ENCODE measurements at places on chromosomes 5 and 9.
A peak's percentile ranks its signal among the peaks of the same experiment; 100 is the strongest.

DNA sequence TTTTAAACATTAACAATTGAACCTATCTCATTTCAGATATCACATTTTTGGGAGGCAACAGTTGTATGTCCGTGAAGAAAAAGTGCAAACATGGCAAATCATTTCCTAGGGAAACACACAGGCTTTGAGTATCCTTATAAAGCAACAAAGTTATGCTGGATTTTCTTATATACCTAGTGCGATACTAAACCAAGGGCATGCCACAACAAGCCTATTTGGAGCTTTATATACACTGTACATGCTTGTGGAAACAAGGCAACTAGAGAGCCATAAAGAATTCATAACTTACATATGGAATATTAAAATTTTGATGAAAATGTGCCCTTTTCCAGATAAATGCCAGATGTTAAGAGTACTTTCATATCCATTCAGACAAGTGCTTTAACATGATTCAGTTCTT is 191.4 kb downstream of the DCP2 start:
- no peak overlapping the region for H3K27ac ChIP-seq
- H3K36me3 ChIP-seq, result no peaks in the 10 kb centered on the region
- no peak overlapping the region for H3K4me3 ChIP-seq
- H3K27me3 ChIP-seq, result no peaks in the 10 kb centered on the region
- peaks cover 18% of the 10 kb centered on the region for H3K4me1 ChIP-seq

GRCh38 chr5:87788416-87788815 is 375.7 kb upstream of the CCNH start:
- H3K27ac ChIP-seq, result no peak overlapping the region
- peaks cover 36% of the 10 kb centered on the region for H3K4me1 ChIP-seq
- no peaks in the 10 kb centered on the region for H3K36me3 ChIP-seq
- no peak for DNase-seq
- H3K27me3 ChIP-seq, result peaks cover 17% of the 10 kb centered on the region

- H3K27me3 ChIP-seq, result no peaks in the 10 kb centered on the region
- no peak for DNase-seq
- H3K4me1 ChIP-seq, result no peaks in the 10 kb centered on the region
- no peak overlapping the region for H3K27ac ChIP-seq
Observed at GRCh38 chr5:149069711-149070110, 6.8 kb upstream of the SH3TC2 start.

DNA sequence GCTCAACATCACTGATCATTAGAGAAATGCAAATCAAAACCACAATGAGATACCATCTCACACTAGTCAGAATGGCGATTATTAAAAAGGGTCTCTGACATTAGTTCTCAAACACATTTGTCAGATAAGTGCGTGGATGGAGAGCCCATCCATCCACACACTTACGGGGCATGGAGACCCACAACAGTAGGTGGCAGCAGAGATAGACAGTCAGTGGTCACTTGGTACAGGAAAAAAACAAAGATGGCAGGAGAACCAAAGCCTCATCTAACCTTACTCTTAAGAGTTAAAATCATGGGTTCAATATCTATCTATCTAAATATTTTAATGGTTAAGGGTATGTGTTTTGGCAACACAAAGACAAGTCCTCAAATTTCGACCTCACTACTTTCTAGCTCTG is 1378.7 kb upstream of the C9orf72 start:
- H3K4me1 ChIP-seq, result peaks cover 9% of the 10 kb centered on the region
- no peak overlapping the region for H3K27ac ChIP-seq
- no peak overlapping the region for H3K4me3 ChIP-seq
- no peaks in the 10 kb centered on the region for H3K27me3 ChIP-seq

DNA sequence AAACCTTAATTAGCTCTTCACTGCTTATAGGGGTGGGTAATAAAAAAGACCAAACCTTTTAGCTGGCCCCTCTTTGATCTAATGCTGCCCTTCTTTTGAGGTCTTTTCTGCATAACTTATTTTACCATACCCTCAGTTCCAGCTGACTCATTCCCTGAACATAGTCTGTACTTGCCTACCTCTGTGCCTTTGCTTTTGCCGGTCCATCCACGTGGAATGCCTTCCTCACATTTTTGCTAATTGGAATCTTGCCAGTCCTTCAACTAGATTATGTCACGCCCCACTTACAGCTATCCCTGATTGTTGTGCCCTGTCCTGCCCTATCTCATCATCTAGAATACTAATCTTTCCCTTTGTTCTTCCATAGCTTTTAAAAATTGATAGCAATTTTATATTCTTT is 44.2 kb downstream of the FAF2 start:
- peaks cover 66% of the 10 kb centered on the region for H3K36me3 ChIP-seq
- no peaks in the 10 kb centered on the region for H3K27me3 ChIP-seq
- DNase-seq, result no peak
- H3K27ac ChIP-seq, result no peak overlapping the region
- no peaks in the 10 kb centered on the region for H3K4me1 ChIP-seq
- H3K4me3 ChIP-seq, result no peak overlapping the region

DNA sequence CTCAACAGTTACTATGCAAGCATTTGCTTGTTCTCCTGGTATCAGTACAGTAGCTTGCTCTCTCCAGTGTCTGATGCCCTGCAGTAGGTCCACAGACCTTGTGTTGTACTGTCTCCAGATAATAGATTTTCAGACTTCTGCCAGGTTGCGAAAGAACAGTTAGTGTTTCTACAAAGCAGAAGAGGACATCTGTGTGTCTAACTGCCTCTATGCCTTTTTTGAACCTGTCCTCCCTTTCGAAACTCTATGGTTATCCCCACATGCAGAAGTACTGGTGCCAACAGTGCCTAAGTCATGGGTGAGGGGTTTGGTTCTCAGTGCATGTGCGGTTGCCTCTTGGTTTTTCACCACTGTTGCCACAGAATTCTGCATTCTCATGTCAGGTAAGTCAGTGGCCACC is 45.9 kb downstream of the KCNN2 start:
- no peaks in the 10 kb centered on the region for H3K27me3 ChIP-seq
- H3K4me3 ChIP-seq, result no peak overlapping the region
- no peak for DNase-seq
- H3K36me3 ChIP-seq, result no peaks in the 10 kb centered on the region

- no peaks in the 10 kb centered on the region for H3K27me3 ChIP-seq
- no peak overlapping the region for H3K4me3 ChIP-seq
- no peak overlapping the region for H3K27ac ChIP-seq
- no peaks in the 10 kb centered on the region for H3K4me1 ChIP-seq
- DNase-seq, result no peak
Observed at GRCh38 chr5:132020568-132021339, 9.3 kb upstream of the ACSL6 start.

DNA sequence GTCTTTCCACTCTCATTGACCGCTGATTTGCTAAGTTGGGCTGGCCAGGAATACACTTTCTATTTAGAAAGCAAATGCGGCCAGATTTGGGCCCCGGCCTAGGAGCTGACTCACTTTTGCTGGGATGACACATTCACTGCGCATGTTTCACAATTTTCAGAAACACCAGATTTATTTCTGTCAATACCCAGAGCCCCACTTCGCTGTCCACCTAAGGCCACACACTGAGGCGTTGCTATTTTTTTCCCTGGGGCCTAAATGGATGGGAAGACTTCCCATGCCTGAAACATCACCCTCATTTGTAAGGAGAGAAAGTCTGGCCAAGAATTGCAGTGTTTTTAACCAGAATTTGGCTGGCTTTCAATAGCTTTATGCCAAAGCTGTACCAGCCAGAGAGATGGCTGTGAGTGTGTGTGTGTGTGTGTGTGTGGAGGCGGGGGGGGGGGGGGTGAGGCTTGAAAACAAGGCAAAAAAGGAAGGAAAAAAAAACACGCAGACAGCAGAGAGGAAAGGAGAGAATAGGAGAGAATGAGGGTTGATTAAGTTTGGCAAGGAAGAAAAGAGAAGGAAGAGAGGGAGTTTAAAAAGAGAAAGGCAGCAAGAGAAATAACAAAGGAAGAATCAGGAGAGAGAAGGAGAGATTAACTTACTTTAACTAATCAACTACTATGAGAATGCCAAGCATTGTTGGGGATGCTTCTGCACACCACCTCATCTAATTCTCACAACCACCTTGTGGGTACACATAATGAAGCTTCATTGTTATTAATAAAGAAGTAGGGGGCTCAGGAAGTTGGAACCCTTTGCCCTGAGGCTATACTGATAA is 261.4 kb upstream of the KLF4 start:
- no peak for DNase-seq
- H3K27me3 ChIP-seq, result no peaks in the 10 kb centered on the region
- no peak overlapping the region for H3K4me3 ChIP-seq
- no peaks in the 10 kb centered on the region for H3K36me3 ChIP-seq
- peaks cover 30% of the 10 kb centered on the region for H3K4me1 ChIP-seq

DNA sequence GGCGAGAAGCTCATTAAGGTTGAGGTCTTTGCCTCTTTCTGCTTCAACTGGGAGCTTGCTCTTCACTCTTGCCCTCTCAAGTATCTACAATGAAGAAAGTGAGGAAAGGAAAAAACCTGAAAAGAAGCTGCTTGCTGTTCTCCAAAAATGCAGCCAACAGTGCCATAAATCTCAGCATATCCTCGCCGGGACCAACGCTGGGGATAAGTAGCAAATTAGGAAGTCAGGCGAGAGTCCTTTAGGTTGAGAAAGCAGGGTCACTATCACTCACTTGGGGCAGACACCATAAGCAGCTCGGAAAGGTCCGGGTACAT is 399 bp downstream of the NUP155 start:
- peaks cover 10% of the 10 kb centered on the region for H3K4me1 ChIP-seq
- H3K27me3 ChIP-seq, result no peaks in the 10 kb centered on the region
- no peak for DNase-seq
- H3K27ac ChIP-seq, result peak overlapping the region; percentile 84
- H3K36me3 ChIP-seq, result no peaks in the 10 kb centered on the region

Measured in GM23338 (cell line).